ENCODE measurements at places on chromosomes 6 and 20.

DNA sequence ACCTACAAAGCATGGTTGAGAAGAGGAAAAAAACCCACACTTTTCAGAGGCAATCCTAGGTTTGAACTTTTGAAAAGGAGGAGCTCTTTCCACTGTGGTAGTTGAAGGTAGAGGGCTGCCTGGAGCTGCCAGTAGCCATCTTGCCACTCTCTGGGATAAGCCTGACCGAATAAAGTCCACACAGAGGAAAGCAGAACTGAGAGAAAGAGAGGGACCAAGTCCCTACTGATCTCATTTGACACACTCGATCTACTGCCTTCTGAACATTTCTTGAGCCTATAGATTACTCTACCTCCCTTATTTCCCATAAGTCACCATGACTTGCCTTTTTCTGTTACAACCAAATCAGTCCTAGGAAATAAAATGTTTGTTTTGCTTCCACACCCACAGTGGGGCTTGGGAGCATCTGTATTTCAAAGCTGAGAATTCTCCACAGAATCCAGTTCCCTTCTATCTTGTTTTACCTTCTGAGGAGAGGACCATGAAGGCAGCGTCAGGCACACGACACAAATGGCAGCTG, 147.0 kb upstream of the PTPRK start:
- no peak for DNase-seq

- DNase-seq: no peak
Measured at GRCh38 chr6:68235326-68235784, 399.7 kb upstream of the ADGRB3 start.

GRCh38 chr20:24705486-24705885, 236.1 kb downstream of the SYNDIG1 start:
- DNase-seq: no peak

DNA sequence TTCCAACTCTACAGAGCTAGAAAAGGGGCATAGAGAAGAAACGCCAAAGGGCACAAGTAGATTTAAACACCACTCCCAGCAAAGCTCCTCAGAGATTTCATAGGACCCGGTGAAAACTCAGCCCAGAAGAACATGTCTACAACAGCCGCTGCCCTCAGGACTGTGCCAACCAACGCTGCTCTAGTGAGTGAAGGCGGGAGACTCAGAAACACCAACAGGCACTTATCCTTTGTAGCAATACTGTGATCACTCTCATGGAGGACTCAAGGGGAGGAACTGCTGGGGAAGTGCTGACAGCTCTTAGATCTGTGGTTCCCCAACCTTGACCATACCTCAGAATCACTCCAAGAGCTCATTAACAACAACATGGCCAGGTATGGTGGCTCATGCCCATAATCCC, 39.5 kb downstream of the STAU1 start:
- DNase-seq: no peak

DNA sequence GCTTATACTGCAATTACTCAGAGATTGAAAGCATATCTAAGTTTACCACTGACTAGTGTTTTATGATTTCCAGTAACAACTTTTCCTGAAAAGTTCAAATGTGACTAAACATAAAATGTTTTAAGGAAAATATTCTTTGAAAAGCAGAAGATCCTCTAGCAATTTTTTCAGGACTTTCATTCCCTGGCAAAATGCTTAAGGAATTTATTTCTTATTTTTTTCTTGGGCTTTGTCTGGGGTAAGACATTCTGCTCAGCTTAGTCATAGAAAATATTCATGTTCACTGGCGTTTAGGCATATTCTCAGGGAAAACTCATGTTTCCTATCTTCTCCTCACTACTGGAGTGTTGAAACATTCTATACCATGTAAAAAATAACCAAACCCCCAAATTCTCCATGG, 235.3 kb upstream of the CEP162 start:
- no peak for DNase-seq

- DNase-seq: no peak
Measured at GRCh38 chr20:9059931-9060330, 9.0 kb upstream of the PLCB4 start.

DNA sequence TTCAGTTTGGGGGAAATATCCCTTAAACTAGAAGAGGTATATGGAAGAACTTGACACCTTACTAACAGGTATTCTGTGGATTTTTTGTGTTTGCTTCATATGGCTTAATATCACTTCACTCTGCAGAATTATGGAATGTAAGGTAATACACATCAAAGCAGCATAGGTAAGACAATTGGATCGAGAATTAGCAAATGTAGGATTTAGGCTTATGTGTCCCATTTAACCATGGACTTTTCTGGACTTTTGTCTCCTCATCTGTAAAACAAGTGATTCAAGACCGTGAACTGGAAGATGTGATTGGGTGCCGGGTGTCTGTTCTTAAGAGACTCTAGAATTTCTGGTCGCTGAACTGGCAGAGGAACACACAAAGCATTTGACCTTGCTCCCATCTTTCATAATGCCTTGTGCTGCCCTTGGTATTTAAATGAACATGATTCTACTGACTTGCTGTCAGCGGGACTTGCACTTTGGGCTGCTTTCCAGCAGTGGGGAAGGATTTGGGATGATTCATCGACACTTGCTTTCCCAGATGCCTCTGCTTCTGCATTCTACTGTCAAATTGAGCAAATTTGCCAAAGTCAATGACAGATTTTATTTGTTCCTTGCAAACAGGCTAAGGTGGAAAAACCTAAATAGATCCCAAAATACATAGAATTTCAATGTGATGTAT, 199.8 kb downstream of the PLCB1 start:
- DNase-seq: peak; percentile 60

GRCh38 chr20:50776122-50776817, 18.6 kb upstream of the BCAS4 start:
- DNase-seq: no peak

- no peak for DNase-seq
Measured at GRCh38 chr20:2162125-2162822, 60.6 kb downstream of the STK35 start.

DNA sequence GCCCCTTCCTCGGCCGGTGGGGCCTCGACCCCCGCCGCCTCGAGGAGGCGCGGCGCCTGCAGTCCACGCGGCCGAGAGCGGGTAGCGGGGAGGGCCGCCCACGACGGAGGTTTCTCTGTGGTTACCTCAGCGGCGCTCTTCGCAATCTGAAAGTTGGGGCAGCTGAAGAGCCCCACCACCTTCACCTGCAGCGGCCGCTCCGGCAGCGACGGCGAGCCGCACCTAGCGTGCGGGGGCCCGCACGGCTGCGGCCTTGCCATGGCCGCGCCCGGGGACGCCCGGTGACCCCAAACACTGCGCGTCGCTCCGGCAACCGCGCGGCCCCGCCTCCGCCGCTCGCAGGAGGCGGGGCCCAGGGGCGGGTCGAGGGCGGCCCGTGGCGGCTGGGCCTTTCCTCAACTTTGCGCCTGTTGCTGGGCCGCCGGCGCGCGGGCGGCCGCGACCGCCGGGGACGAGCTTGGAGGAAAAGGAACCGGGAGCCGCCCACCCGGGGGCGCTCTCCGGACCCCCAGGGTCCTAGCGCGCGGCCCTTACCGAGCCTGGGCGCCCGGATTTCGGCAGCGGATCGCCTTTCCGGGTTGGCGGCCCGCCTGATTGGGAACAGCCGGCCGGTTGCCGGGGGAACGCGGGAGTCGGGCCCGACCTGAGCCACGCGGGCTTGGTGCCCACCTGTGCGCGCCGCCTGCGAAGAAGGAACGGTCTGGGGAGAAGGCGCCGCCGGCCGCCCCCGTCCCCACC, at the start of the genes PPIL6 and SMPD2:
Gene PPIL6, minus strand, starts transcription at position 298 of the 738 bp plus-strand sequence. Its CDS starts 38 bp downstream, at position 260.
Gene SMPD2, plus strand, starts transcription at position 394 of the 738 bp plus-strand sequence. CDS start 398 bp downstream, outside the sequence.
- peak; percentile 82 for DNase-seq

DNA sequence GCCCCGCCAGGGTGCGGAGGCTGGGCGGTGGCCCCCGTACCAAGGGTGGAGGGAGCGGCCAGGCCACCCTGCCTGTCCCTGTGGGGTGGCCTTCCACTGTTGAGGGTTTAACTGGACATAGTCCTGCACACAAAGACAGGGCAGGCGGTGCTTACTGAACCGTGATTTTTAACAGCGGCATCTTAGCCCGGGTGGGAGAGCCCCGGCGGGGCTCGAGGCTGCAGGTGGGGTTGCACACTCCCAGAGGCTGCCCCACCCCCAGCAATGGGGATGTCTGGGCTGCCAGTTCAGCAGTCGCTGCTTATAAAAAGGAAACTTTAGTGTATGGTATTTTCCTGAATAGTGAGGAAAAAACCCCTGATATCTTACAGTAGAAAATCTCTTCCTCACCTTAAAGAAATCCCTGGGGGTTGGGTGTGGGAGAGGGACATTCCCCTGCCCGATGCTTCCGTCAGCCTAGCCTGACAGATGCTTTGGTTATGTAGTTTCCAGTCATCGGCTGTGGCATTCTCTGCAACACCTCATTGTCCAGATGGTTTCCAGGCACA, 79.4 kb downstream of the IRF4 start:
- DNase-seq: no peak

DNA sequence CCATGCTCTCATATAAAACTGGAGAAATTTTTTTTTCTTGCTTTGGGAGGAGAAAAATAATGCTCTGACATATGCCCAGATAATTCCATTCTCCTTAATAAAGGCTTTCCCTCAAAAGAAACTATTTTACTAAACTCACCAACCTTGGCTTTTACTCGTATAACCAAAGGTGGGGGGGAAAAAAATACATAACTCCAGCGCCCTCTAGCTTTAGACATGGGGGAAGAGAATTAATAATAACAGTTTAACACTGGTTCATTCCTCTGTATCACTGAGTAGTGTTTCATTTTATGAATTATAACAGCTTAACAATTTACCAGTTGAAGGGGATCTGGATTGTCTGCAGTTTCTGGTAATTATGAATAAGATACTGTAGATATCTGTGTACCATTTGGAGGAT, 1226.1 kb downstream of the GRIK2 start:
- no peak for DNase-seq

DNA sequence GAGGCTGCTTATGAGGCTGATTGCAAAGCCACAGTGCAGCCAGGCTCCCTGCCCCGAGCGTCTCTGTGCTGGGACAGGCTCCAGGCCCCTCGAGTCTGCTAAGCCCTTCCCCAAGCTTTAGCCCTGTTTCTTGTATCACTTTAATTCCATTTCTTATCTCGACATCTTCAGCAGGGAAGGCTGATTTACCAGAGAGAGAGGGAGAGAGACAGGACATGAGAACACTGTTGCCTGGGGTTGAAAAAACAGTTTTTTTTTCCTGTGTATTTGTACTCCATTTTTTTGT, 386.5 kb downstream of the SMOC2 start:
- DNase-seq: no peak

GRCh38 chr20:11274141-11274594, 600.4 kb upstream of the JAG1 start:
- peak; percentile 88 for DNase-seq

DNA sequence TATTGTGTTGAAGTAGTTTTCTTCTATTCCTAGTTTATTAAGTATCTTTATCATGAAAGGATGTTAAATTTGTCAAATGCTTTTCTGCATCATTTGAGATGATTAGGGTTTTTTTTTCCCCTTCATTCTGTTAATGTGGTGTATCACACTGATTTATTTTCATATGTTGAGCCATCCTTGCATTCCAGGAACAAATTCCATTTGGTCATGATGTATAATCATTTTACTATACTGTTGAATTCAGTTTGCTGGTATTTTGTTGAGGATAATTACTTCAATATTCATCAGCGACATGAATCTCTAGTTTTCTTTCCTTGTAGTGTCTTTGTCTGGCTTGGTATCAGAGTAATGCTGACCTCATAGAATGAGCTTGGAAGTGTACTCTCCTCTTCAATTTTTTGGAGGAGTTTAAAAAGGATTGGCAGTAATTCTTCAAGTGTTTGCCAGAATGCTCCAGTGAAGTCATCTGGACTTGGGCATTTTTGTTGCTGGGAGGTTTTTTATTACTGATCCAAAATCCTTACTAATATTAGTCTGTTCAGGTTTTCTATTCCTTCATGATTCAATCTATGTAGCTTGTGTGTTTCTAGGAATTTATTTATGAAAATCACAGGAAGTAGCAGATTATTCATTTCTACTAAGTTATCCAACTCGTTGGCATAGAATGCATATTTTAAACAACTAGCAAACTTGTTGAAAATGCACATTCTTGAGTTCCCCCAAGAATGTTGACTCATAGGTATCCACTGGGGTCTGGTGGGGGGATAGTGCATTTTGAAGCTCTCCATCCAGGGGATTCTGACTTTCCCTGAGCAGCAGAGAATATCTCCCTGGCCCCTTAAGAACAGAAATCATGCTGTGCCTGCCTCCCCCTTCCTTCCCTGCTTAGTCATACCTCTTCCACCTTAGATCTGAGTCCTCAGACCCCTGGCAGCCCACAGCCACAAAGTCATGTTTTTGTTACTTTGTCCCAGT, 187.1 kb downstream of the BMP7 start:
- no peak for DNase-seq

- no peak for DNase-seq
Measured at GRCh38 chr20:47453167-47453782, 48.4 kb upstream of the NCOA3 start.

- DNase-seq: no peak
Measured at GRCh38 chr6:48825501-48826151, 637.4 kb downstream of the MMUT start.

DNA sequence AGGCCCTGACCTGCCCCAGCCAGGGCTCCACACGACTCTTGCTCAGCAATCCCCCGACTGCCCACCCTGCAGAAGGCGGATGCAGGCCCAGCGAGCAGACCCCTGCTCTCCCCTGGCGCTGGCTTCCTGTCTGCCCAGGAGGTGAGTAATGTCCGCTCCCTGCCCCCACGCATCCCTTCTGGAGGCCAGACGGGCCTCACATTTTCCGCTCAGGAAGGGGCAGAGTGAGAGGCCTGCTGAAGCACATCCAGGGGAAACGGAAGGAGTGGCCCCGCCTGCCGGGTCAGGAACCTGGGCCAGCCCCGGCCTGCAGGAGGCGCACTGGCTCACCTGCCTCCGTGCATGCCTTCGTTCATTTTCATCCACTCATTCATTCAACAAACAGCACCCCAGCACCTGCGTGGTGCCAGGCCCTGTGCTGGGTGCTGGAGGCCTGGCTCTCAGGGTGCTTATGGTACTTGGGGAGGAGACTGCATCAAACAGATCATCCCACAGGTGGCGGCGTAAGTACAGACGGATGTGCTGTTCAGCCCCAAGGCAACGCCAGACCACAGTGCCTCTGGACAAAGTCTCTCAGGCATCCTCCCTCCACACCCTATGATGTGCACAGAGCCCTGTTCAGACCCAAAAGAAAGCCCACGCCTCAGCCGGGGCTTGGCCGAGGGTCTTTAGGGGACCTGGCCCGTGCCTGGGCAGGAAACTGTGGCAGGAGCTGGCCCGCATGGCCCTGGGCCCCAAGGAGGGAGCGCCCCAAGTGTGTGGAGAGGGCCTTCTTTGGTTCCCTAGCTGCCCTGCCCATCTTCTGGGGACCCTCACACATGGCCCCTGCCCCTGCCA, 112.1 kb downstream of the ASXL1 start:
- no peak for DNase-seq

- DNase-seq: peak; percentile 8
Measured at GRCh38 chr6:107154131-107154800, 39.0 kb upstream of the BEND3 start.

- no peak for DNase-seq
Measured at GRCh38 chr6:67888886-67889681, 746.0 kb upstream of the ADGRB3 start.
